Hippocampal formation (tissue), 2 donors: ENCODE measurements at places on chromosomes 3 and 15.

- no peak for DNase-seq
Observed at GRCh38 chr3:141933421-141934300, 57.2 kb downstream of the ATP1B3 start.

- DNase-seq = no peak
Observed at GRCh38 chr3:151584566-151584965, 123.7 kb upstream of the IGSF10 start.

DNA sequence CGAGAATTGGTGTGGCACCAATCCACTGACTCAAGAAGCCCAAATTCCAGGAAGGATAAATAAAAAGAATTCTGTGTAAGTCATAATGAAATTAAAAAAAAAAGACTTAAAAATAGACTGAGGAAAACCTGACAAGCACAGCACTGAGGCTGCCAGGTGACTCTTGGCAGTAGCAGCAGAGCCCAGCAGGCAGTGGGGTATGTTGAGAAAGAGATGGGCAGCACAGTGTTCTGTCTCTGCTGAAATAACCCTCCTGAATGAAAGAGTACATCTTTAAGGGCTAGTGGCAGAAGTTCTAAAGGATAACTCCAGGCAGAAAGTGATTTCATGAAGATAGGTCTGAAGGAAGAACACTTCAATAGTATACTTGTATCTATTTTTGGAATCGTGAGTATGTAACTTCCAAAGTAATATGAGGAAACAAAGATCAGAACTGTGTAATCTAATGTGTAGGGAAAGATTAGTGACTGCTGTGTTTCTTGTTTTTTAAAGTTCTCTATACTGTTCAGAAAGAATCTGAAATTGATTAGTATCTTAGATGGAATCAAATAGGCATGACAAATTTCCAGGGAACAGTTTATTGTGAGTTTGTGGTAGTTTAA lies 75.9 kb downstream of the RAB7A start:
- DNase-seq = no peak

DNA sequence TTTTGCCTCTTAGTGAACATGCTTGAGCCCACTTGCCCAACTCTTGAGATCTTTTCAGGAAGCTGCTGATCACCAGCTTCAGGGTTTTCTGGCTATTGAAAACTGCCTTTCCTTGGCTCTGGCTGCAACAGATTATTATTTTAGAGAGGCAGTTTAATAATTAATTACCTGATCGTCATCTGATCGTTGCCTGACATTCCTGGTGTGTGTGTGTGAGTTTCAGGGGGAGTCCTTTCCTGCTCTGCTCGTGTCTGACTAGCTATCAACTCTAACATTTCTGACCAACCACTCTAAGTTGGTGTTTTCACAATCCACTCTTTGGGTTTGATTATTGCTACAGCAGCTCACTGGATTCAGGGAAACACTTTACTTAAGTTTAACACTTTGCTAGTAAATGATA lies 84.3 kb upstream of the SPATA16 start:
- no peak for DNase-seq

- no peak for DNase-seq
Observed at GRCh38 chr3:12198301-12198700, 39.6 kb upstream of the TIMP4 start.

GRCh38 chr15:57552678-57553334 lies 38.9 kb upstream of the MYZAP start:
- DNase-seq = no peak

GRCh38 chr3:154480033-154480432 lies 50.0 kb upstream of the GPR149 start:
- DNase-seq = no peak

GRCh38 chr3:28777806-28778475 lies 429.3 kb upstream of the AZI2 start:
- no peak for DNase-seq

- no peak for DNase-seq
Observed at GRCh38 chr15:57345584-57345983, 30.7 kb upstream of the CGNL1 start.

DNA sequence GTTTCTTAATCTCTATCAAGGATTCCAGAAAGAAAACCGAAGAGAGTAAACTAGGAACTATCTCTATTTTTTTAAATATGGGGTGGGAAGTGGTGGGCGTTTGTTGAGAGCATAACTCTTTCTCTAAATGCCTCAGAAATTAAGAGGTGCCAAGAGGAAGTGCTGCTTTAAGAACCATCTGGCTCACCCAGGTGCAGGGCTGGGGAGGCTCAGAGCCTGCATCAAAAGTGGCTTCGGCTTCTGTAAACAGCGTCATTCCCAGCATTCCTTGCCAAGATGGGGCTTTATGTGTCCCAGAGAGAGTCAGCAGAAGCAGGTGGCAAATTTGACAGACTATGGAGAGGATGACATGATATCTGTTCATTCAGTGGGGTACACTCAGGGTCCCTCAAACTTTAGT lies 123.3 kb upstream of the BFSP2 start:
- no peak for DNase-seq

DNA sequence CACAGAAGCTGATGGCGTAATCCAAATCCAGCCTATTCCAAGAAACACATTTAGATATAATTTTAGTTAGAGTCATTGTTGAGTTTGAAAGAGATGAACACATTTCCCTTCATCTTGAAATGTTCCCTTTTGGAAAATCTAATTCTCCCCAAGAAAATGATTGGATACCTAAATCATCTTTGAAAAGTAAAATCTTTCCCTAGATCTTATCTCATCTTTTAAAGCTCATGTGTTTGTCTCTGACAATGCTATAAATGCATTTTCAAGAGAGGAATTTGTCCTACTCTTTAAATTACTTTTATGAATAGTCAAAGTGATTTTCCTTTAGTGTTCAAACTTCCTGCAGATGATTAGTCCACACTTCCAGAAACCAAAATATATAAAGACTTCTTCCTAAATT lies 82.6 kb upstream of the CNTN6 start:
- no peak for DNase-seq

DNA sequence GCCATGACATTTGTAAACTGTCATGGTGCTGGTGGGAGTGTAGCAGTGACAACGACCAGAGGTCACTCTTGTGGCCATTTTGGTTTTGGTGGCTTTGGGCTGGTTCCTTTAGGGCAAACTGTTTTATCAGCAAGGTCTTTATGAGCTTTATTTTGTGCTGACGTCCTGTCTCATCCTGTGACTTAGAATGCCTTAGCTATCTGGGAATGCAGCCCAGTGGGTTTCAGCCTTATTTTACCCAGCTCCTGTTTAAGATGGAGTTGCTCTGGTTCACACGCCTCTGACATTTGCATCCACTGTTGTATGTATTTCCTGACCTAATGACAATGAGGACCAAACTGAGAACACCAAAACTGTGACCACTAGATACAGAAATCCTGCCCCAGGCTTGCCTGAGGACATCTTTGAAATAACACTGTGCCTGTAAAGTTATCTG lies 37.6 kb downstream of the RAB8B start:
- DNase-seq = no peak

GRCh38 chr3:67228136-67228535 lies 230.0 kb downstream of the KBTBD8 start:
- DNase-seq = no peak

DNA sequence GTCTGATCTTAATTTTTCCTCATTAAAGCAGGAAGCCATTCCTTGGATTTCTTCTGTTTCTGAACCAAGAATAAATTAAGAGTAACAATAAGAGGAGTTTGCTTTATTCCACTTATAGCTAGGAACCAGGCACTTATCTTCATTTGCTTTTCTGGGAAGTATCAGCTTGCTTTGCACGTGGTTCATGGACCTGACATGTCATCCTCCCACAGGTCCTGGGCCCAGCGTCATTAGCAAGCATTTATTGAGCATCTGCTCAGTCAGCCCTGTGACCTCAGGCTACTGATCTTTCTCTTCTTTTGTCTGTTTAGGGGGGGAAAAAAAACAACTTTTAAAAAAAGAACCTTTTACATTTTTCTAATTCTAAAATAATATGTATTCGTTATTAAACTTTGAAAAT lies 34.7 kb upstream of the CRTC3 start:
- DNase-seq = no peak

GRCh38 chr3:32105291-32106131 lies 909 bp upstream of the GPD1L start:
- DNase-seq = no peak
